NCI-H345 (cell line): ENCODE measurements at places on chromosomes 6 and 20.
A peak's percentile ranks its signal among the peaks of the same experiment; 100 is the strongest.

GRCh38 chr6:151389618-151390275, 1.6 kb downstream of the ZBTB2 start:
- peak; percentile 67 for DNase-seq

DNA sequence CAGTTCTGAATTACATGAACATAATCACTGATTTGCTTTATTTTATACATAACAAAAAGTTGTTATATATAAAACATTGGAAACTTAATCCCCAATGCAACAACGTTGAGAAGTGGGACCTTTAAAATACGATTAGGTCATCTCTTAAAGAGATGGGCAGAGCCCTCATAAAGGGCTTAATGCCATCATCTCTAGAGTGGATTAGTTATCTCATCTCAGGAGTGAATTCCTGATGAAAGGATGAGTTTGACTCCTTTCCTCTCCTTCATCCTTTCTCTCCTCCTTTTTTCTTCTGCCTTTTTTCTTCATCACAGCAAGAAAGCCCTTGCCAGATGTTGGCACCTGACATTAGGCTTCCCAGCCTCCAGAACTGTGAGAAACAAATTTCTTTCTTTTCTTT, 13.9 kb downstream of the HLA-DOA start:
- DNase-seq: no peak

- DNase-seq: no peak
These were observed 21.2 kb downstream of the EPB41L2 start for GRCh38 chr6:131041814-131042213.

DNA sequence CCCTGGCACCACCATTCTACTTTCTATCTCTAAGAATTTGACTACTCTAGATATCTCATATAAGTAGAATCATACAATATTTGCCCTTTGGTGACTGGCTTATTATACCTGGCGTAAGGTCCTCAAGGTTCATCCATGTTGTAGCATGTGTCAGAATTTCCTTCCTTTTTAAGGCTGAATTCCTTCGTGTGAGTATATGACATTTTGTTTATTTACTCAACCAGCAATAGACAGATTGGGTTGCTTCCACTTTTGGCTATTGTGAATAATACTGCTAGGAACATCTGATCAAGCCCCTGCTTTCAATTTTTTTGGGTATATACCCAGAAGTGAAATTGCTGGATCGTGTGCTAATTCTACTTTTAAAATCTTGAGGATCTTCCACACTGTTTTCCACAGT, 232.8 kb upstream of the MCHR2 start:
- DNase-seq: no peak

DNA sequence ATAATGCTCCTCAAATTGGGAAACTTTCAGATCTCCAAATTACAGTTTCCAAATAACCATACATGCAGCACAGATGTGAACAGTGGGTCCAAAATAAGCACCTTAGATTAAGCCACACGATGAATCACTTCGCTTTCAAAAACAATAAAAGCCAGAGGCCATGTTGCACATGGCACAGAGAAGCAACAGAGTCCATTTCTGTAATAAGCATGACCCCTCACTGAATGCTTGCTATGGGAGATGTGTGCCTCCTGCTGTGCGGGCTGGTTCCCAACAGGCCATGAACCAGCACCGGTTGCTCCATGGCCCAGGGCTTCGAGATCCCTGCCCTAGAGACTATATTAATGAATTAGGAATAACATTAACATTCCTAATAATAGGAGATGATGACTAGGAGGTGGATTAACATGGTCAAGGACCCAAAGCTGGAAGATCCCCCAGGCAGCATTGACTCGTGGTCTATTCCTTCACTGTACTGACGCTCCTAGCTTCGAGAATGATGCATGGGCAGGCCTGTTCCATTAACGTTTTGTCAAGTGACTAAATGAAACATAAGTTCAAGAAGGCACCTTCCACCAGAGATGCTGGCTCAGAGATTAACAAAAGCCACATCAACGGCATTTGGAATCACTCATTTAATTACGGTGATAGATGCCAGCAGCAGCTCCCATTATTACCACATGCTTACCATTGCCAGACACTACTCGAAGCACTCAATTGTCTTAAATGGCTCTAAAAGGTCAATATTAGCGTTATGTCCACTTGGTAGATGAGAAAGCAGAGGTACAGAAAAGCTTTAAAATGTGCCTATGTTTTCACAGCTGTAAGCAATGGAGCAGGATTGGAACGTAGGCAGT, 470.6 kb upstream of the AGPAT4 start:
- no peak for DNase-seq

GRCh38 chr6:22017766-22018165, 279.1 kb downstream of the PRL start:
- DNase-seq: peak; percentile 11

- no peak for DNase-seq
These were observed 63.9 kb downstream of the REV3L start for GRCh38 chr6:111418971-111419693.

- no peak for DNase-seq
These were observed 9.8 kb downstream of the KIF3B start for GRCh38 chr20:32287231-32287638.

DNA sequence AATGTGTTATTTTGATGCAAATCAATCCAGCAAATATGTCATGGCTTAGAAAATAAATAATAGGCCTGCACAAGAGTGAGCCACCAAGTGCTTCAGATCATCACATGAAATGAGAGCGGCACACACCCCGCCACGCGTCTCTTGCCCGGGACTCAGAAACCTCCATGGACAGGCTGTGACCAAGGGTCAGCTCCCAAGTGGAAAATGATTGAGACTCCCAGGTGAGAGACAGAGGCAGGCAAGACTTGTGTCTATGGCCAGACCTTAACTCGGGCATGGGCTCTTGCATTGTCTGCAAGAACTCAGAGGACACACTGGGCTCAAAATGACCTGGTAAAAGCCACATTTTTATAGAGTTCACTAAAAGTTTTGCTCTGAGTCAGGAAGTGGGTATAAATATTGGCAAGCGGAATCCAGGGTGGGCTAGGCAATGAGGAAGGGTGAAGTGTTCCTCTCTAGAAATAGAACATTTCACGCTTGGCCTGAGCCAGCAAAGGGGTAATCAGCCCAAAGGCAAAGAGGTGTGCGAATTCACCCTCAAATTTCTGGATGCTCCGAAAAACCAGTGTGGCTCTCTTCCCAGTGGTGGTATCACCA, 30.7 kb upstream of the RIN2 start:
- no peak for DNase-seq

DNA sequence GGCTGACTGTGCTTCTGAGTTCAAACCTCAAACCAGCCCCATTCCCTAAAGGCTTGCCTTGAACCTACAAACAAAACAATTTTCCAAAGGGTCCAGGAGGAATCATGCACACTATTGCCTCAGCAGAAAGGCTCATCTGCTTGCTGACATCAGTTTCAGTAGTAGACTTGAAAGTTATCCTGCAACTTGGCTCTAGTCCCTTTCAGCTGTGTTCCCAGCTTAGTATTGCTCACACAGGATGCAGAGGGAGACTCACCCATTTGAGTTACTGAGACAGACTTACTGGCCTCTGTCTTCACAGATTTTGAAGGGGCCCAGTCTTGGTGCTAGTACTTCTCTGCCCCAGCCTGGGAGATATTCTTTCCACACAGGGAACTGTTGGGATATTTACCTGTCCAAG, 38.5 kb upstream of the TFB1M start:
- DNase-seq: no peak

DNA sequence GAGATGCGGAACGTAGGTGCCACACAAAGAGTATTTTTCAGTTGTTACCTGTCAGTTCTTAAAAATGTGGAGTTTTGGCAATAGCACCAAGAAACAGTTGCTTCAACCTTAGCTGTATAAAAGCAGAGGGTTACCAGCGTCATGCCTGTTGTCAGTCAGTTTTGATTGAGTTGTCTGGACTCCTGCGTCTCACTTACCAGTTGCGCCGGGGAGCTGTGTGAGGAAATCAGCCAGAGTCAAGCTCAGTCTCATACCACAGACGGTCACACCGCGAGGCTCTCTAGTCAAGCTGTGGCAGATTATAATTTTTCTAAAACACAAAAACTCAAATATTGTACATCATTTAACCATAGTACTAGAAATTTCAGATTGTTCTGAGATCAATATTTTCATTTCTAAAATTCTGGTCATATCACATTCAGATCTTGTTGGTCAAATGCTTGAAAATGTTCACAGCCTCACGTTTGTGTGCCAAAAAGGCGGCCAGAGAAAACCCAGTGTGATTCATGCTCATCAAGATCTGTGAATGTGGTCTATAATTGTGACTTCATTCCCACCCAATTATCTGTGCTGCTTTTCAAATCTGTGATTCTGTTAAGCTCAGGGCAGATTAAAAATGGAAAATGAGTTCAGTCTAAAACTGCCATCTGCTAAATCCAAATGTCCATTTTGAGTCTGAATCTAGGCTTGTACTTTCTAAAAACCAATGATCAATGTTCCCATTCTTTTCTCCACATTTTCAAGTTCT, 37.5 kb downstream of the SASH1 start:
- DNase-seq: no peak

GRCh38 chr6:37126493-37126958, 43.4 kb upstream of the PIM1 start:
- DNase-seq: no peak

GRCh38 chr6:46419576-46420002, 71.7 kb downstream of the RCAN2 start:
- peak; percentile 68 for DNase-seq

GRCh38 chr6:108566406-108566805, 5.7 kb downstream of the FOXO3 start:
- DNase-seq: no peak

- DNase-seq: no peak
These were observed 36.6 kb downstream of the SUMO4 start for GRCh38 chr6:149436647-149437046.

DNA sequence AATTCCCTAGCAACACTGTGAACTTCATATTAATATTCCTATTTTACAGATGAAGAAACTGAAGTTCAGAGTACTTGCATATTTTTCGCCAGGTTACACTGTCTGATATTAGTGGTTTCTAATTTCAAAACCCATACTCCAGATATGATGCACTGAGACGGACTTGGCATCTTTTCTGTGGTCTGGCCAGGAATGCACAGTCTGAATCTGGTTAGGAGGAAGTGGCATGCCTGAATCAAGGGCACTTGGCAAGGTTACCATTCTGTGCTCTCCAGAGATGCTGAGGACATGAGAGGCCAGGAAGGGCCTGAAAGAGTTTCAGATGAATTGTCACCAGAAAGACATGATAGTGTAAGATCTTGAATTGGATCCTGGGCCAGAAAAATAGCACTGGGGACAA, 150.1 kb downstream of the HAO1 start:
- DNase-seq: no peak

DNA sequence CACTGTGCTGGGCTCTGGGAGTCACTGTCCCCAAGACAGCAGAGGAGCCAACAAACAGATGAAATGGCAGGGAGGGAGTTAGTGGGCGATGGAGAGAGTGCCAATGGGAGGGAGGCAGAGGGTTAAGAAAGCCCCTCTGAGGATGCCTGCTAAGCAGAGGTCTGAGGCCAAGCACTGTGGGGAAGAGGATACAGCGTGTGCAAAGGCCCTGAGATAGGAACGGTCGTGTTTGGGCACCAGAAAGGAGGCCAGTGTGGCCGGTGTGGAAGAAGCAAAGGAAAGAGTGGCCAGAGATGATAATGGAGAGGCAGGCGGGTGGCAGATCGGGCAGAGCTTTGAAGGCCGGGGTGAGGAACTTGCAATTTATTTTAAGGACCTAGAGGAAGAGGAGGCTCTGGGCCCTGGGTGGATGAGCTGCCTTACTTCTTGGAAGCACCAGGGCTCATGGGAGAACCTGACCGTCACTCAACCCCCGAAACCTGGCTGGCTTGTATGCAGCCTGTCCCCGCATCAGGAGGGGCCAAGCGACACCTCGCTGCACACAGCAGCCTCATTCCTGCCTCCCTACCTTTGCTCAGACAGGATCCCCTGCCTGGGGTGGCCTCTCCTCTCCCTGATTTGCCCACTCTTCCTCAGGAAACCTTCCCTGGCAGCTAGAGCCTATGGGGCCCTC, 73.0 kb downstream of the KCNB1 start:
- no peak for DNase-seq

DNA sequence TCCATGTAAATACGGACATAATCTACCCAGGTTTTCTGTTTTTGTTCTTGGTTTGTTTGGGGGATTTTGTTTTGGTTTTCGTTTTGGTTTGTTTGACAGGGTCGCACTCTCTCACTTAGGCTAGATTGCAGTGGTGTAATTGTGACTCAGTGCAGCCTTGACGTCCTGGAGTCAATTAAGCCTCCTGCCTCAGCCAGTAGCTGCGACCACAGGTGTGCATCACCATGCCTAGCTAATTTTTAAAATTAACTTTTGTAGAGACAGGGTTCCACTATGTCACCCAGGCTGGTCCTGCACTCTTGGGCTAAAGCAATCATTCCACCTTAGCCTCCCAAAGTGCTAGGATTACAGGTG, 37.8 kb upstream of the EYA4 start:
- DNase-seq: no peak

- no peak for DNase-seq
These were observed 68.0 kb downstream of the TMEM170B start for GRCh38 chr6:11605507-11605905.

DNA sequence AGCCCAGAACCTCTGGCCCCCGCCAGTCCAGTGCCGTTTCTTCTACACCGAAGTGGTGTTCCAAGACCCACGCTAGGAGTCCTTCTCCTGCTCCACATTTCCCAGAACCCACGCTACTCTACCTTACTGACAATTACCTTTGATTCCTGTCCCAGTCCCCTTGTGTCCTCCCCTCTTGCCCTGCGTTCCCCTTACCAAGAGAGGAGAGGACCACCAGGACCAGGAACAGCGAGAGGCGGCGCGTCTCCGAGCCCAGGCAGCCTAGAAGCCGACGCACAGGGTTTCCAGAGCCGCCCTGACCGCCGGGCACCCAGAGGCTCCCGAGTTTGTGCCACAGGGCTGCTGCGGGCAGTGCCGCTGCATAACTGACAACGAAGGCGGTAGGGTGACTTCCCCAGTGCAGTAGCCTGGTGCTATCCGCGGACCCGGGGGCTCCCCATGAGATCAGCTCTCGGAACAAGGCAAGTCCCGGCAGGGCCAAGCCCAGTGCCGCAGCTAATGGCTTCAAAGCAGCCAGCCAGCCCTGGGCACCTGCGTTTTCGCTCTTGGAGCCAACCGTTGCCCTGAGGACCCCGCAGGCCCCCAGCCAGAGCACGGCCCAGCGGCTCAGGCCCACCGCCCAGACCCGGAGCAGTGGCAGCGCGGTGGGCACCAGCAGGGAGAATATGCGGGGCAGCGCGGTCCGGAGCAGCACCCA, 512 bp downstream of the TAP1 start:
- peak; percentile 35 for DNase-seq

DNA sequence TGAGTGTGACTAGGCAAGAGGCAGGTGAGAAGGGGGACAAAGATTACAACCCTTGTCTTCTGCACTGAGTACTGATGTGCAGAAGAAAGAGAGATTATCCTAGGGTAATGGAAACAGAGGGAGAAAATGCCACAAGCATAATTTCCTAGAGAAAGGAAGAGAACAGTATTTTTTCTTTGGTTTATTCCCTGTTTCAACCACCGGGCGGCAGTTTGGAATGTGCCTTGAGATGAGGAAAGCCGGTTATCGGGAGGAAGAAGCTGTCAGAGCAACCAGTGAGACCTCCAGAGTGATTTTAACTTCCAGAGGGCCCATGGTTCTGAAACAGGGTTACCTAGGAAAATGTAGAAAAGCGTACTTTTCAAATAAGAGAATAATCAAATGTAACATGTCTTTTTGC, 121.4 kb downstream of the REV3L start:
- DNase-seq: peak; percentile 7

- no peak for DNase-seq
These were observed 13.7 kb downstream of the NPEPL1 start for GRCh38 chr20:58706150-58706892.
